ENCODE measurements at places on chromosomes 6 and 20.

GRCh38 chr6:55979526-55979925 lies 104.1 kb upstream of the BMP5 start:
- no peak for DNase-seq

DNA sequence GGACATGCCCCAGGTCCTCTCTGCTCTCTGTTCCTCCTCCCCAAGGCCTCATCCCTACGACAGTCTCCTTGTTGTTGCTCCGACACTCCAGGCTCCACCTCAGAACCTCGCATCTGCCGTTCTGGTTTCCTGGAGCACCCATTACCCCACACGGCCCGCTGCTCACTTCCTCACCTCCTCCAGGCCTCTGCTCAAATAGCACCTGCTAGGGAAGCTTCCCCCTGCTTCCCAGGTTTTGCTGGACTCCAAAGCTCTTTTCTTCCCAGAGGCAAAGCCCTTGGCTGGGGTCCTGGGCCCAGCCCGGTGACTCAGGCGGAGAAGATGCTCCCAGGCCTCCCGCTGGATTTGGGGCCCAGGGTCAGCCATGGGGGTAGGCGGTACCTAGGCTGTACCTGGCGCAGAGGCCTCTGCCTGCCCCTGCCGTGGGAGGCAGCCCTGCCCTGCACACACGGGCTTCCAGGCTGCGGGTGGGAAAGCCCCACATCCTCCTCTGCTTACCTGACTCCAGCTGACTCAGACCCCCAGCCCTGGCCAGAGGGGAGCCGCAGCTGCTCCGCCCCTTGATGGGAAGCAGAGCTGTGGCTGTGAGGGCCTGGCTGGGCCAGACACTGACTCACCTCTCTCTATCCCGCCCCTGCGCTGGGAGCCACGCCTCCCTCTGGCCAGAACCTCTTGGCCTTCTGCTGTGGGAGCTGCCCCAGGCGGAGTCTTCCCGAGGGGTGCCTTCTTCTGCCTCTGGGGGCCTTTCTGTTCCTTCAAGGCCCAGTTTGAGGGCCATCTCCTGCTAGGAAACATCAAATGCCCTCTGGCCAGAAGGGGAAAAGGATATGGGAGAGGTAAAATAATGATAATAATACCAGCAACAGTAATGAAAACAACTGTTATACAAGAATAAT lies 130.5 kb downstream of the CEBPB start:
- peak; percentile 84 for DNase-seq

DNA sequence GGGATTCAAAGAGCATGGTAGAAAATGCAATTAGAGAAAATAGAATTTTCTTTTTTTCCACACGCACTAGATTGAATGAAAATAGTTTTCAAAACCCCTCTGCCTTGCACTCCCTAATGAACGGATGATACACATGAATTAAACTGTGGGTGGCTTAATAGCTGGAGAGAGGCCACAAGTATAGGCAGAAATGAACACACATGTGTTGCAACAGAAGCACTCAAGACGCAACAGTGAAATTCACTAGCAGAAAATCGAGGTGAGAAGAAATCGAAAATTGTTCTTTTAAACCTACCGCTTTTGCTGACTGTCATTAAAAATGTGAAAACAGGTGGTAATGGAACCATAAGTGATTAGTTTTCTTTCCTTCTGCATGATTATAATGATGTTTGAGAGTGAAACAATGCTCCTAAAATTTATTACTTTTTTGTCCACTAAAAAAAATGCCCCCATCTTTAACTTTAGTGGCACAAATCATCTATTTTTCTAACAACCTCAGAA lies 80.1 kb upstream of the SHLD1 start:
- DNase-seq, result no peak

DNA sequence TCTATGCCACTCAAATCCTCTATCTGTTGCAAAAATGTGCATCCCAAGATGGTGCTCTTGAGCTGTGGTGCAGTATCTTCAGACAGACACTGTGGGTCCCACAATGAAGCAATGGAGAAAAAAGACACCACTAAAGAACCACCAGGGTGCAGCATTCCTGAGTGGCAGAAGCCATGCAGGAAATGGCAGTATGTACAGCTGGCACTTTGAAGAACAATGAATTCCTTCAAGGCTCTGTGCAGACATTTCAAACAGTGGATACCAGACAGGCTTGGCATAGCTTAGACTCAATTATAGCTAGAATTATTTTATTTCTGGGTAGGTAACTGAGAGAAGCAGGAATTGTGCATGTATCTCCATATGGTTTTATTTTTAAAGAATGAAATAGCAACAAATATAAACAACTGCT lies 24.0 kb upstream of the HDAC2 start:
- peak; percentile 93 for DNase-seq

DNA sequence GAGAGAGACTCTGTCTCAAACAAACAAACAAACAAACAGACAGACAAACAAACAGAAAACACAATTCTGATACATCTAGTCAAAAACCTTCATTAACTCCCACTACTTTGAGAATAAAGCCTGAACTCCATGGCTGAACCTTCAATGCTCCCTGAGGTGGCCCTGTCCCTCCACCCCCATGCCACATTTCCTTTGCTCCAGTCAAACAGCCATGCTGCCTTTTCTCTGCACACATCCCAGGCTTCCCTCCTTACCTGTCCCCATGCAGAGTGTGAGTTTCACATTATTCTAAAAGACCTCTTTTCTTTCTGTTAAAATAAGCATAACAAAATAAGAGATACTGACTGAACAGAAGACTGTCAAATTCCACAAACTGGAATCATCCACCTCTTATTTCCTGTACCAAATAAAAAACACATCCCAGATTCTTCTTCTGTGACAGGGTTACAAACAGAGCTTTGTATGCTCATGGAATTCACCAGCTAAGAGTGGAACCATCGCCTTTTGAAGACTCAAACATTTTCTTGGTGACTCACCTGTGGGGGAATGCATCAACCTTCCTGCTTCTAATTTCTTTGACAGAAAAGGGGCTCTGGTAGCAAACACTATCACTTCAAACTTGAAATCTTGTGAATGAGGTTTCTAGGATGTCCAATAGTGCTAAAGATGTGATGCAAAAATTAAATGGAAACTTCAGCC lies 71.0 kb upstream of the SLC22A16 start:
- peak; percentile 75 for DNase-seq
